ENCODE measurements at places on chromosomes 2 and 18.

GRCh38 chr2:182379241-182379640 is 47.6 kb downstream of the PDE1A start:
- DNase-seq = peak; percentile 74

DNA sequence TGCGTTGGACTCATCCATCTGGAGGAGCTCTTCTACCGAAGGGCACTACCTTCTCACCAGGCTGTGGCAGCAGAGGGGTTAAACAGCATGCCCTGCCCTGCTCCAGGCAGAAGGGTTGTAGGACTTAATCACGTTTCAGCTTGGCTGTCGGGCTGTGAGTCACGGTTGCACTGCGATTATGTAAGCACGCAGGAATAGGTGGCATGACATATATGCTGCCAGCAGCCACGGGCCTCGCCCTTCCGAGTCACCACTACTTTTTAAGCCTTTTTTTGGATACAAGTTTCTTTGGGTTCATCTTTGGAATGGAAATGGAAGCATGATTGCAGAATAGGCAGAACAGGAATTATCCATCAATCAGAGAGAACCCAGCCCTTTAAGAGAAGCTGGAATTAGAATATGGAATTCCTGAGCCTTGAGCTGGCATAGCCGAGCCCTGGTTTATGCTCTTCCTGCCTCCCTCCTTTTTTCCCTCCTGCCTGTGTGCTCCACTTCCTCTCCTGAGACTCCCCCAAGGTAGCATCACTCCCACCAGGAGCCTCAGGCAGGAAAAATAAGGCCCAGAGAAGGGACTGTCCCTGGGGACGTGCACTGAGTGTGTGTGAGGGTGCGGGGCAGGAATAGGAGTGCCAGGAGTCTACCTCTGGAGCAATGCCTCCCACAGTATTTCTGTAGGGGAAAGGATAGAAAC is 86.8 kb downstream of the SEMA4F start:
- no peak for DNase-seq

- no peak for DNase-seq
Measured at GRCh38 chr2:173056705-173057364, 18.8 kb upstream of the MAP3K20 start.

DNA sequence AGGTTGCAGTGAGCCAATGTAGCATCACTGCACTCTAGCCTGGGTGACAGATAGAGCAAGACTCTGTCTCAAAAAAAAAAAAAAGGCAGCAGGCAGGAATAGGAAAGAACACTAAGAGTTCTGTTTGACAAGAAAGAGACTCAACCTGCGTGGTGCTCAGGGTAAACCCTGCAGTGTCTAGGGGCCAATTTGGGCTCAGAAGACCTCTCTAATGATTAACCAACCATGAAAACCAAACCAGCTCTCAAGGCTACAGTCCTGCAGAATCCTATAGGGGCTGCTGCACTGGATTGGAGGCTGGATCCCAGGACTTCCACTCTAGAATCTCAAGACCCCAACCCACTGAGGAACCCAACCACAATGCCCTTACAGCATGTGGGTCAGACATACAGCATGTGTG is 2.4 kb downstream of the TRABD2A start:
- no peak for DNase-seq

Data from right lung (tissue), 10 donors.